ENCODE measurements at places on chromosomes 2 and 18.

DNA sequence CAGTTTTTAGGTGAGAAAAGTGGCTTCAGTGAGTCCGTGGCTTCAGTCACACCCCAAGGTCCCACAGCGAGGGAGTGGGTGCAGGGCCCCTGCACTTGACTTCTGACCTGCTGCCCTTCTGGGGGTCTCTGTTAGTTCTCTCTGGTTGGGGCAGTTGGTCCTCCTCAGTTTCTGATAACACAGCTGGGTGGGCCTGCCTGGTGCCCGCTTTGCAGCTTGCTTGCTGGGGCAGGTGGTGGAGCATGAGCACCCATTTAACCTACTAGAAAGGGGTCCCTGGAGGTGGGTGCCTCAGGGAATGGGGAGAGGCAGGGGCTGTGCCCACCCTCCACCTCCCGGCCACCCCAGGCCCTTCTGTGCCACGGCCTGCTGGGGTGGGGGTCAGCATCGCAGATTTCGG, 83.2 kb downstream of the ASB1 start:
- no peak for DNase-seq

DNA sequence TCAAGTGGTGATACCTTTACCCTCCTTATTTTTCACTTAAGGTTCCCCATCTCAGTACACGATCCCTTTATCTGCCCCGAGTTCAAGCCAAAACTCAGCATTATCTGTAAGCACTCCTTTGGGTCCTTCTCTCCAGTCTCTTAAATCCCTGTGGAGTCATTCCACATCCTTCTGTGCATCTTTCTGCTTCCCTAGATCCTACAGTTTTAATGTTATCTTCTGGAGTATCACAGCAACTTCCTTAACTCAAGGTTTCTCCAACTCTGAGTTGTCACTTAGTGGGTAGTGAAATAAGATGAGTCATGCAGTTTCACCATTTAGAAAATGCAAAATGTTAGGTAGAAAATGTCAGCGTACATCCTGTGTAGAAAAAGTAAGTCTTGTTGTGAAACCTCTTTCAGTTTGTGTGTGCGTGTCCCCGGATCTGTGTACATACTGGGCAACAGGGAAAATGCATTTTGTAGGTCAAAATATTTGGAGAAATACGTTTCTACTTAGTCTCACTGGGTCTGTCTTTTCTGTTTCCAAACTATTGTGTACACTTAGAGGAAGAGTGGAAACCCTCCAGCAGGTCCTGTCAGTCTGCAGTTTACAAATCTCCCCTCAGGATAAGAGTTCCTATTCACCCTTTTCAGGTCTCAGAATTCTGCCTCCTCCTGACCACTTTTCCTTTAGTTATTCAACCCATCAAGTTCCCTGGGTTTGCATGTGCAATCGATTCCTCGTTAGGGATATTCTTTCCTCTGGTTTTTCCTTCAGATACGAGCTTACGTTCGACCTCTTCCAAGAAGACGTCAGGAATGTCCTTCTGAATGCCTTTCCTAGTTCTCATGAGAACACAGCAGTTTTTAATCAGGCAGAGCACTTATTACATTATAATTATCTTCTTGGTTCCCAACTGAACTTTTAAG, 154.8 kb downstream of the TGIF1 start:
- DNase-seq, result no peak

DNA sequence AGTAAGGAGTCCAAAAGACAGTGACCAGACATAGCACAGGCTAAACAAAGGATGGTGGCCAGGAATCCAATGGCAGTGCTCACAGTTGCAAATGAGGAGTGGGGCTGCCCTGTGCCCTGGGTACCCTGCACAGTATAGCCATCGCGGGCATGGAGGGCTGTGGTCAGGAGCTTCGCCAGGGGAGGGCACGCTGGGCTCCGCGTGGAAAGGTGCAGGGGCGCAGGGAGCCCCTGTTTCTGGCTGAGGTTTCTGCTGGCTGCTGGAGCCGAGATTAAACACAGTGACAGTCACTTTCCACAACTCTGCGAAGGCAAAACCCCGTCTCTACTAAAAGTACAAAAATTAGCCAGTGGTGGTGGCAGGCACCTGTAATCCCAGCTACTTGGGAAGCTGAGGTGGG, 194.7 kb downstream of the GALR1 start:
- no peak for DNase-seq

DNA sequence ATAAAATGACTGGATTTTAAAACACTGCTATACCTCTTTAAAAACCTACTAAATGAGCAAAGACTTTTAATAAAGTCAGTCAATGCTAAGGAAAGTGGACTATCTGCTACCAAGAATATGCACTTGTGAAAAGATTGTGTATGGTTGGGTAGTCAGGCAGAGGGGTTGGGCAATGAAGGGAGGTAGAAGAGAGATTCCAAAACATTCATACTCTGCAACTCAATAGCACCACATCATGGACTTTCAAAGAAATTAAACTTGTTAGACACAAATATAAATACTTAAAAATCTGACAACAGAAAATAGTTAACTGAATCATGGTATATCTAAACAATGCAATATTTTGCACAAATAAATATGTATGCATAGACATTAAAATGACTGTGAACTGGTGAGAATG, 139.9 kb upstream of the MAPRE2 start:
- DNase-seq, result no peak

DNA sequence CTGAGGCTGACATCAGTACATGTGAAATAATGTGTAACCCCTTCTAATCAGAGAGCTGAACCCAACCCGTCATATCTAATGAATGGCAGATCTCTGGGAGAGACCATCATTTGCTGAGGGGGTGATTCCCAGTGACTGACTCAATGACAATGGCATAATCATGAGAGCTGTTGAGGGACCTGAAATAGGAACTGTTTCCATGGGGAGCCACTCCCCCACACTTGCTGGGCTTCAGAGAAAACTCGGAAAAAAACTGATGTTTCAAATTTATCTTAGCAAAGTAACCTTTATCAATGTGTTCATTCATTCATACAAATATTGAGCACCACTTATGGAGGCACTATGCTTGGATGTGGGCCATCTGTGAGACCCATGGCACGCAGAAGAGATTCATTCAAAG, 93.4 kb upstream of the ZBTB14 start:
- no peak for DNase-seq

DNA sequence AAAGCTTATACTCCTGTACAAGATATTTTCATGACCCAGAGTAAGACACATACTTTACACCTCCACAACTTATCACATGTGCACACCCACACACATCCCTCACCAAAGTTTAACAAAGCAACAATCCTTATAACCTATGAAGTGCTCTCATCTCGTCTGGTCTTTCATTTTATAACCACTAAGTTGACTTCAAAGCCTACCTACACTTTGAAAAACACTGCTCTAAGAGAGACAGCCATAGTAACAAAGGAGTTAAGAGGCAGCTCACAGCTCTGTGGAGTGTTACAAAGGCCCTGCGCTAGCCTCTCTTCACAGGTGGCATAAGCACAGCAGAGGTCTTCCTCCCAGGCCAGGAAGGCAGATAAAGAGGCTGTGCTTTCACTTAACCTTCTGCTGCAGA, 69.7 kb upstream of the TMEM200C start:
- DNase-seq, result no peak

DNA sequence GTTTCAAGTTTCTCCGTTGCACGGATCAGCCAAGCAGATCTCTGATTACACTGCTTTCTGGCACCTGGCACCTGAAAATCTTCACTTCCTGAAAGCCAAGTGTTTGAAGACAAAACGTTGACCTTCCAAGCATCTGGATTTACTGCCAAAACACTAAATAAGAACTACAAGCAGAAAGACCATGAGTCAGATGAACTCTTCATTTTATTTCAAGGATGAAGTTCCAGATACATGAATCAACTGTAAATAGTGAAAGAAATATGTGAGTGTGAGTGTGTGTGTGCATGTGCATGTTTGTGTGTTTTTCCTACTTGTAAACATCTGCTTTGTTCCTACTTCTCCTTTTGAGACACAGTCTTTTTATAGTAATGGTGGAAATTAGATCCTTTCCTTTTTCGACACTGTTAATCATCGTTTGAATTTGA, 60.0 kb upstream of the DTNA start:
- DNase-seq, result no peak

- no peak for DNase-seq
These were observed 40.9 kb upstream of the NEB start for GRCh38 chr2:151775057-151775740.

- DNase-seq, result no peak
These were observed 37.3 kb downstream of the ST3GAL5 start for GRCh38 chr2:85851253-85852151.

GRCh38 chr2:18625563-18625962, 36.2 kb upstream of the NT5C1B start:
- DNase-seq, result no peak

DNA sequence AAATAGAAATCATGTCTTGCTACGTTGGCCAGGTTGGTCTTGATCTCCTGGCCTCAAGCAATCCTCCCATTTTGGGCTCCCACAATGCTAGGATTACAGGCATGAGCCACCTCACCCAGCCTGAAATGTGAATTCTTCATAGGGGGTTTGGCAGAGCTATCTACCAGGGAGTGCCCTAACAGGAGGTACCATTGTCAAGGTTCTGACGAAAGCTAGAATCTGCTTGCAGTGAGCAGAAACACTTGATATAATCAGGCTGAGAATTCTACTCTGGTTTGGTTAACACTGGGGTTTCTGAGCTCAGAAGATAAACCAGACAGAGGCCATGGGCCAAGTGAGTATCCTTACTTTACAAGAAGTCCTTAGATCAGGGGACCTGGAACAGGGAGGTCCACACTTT, 7.2 kb upstream of the LAMA3 start:
- no peak for DNase-seq

DNA sequence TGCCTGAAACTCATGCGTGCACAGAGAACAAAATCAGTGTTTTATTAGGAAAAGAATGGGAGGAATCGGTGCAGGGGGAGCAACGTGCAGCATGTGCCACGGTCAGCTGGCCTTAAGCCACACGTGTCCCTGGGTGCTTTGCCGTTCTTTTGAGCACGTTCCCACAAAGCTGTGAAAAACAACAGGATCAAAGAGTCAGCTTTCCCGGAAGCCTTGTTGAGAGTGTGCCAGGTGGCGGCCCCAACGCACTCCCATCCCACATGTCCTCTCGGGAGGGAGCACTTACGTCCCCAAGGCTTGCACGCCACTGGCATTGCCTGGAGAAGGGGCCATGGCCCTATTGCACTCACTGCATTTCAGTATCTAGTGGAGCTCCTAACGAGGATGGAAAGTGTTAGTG, 511.2 kb downstream of the EIPR1 start:
- no peak for DNase-seq

- no peak for DNase-seq
These were observed 94.5 kb upstream of the FN1 start for GRCh38 chr2:215530191-215530968.

- peak; percentile 10 for DNase-seq
These were observed 31.4 kb upstream of the YPEL5 start for GRCh38 chr2:30115141-30115980.

GRCh38 chr2:190678444-190679162, 29.7 kb downstream of the NAB1 start:
- no peak for DNase-seq

- DNase-seq, result no peak
These were observed 12.3 kb downstream of the FASTKD1 start for GRCh38 chr2:169561364-169561763.

DNA sequence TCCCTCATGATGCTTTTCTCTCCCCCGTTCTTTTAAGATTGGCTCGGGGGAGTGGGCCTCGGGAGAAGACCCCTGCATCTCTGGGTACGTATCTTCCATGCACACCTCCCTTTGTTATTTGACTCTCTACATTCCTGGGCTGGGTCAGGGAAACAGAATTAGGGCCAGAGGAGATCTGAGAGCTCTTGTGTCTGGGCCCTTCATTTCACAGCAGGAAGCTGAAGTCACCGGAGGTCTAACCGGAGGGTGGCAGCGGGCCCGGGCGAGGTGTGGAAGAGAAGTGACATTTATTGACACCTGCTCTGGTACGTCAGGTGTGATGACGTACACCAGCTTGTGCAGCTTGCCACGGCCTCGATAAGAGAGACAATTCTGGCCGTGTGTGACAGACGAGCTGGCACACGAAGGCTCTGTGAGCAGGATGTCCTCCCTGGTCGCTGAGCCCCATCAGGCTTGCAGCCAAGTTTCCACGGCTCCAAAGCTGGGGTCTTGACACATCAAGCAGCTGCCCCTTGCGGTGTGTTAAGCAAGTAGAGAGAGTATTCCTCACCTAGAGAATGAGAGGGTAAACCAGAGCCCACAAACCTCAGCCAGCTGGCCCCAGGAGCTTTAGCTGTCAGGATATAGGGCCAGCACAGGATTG, 30.4 kb downstream of the TOGARAM2 start:
- DNase-seq, result peak; percentile 54

- no peak for DNase-seq
These were observed 7.4 kb downstream of the RAPGEF4 start for GRCh38 chr2:172742931-172743540.

DNA sequence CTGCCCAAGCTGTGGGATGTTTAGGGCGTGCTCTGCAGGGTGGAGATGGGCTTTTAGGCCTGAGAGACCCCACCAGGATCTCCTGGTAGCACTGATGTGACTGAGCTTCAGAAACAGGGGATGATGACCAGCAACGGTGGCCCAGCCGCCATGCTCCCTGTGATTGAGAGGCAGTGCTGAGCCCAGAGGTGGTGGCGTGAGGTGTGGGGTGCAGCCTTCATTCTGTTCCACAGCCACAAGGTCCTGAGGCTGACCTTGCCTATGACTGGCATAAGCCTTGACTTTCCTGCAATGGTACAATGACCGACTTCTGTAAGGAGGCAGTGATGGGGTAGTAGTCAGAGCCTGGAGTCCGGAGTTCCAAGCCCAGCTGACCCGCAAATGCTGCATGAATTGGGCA, 263.3 kb downstream of the TSN start:
- no peak for DNase-seq

- no peak for DNase-seq
These were observed 11.1 kb downstream of the ONECUT2 start for GRCh38 chr18:57446322-57446721.

- no peak for DNase-seq
These were observed 34.5 kb downstream of the RPL31 start for GRCh38 chr2:101036562-101036961.

- no peak for DNase-seq
These were observed 60.6 kb upstream of the DARS1 start for GRCh38 chr2:136045835-136046570.

- no peak for DNase-seq
These were observed 147.3 kb downstream of the IRS1 start for GRCh38 chr2:226652369-226652768.

DNA sequence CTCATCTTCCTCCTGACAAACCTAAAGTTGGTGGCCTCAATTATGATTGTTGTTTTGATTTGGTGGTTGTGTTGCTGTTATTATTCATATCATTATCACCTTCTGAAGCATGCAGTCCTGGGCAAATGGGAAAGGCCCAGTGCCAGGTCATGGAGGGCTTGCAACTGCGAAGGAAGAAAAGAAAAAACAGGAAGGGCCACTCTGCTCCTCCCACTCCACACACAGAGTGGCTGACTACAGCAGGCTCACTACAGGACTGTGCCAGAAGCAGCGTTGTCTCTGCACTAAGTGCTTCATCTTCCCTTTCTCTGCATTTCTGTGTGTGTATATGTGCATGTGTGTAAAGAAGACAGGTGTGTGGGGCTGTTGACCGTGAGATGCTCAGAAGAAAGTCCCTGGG, 231.9 kb downstream of the ANKRD30B start:
- no peak for DNase-seq

GRCh38 chr2:37877457-37878315, 47.4 kb upstream of the RMDN2 start:
- no peak for DNase-seq
